HepG2 (cell line): ENCODE measurements at places on chromosomes 5 and 9. TPM values are rescaled to one million over a fixed set of nuclear protein-coding genes. Genes with fewer than 3 reads are reported as not detected.

Gene DMRTA1
- 0.05 and 0.16 TPM in 2 replicates for polyA plus RNA-seq

Gene ZBTB26
- polyA plus RNA-seq, result 7.6 and 8.6 TPM in 2 replicates

Gene PCA3
- not detected in 2 replicates for polyA plus RNA-seq

Gene C8G
- 12.8 and 18.3 TPM in 2 replicates for polyA plus RNA-seq

Gene KLHL3
- 0.08 and 0.10 TPM in 2 replicates for polyA plus RNA-seq

Gene SERF1A
- 1.4 and 1.7 TPM in 2 replicates for polyA plus RNA-seq

Gene CA9
- polyA plus RNA-seq, result 118 and 152 TPM in 2 replicates

Gene BNC2
- not detected in 2 replicates for polyA plus RNA-seq

Gene STK32A
- not detected in 2 replicates for polyA plus RNA-seq

Gene PCDHGB3
- polyA plus RNA-seq, result 0.44 and 0.67 TPM in 2 replicates

Gene WDR31
- 1.6 and 1.7 TPM in 2 replicates for polyA plus RNA-seq

Gene C5orf24
- polyA plus RNA-seq, result 30.3 and 34.6 TPM in 2 replicates

Gene PCDHGA4
- 0.39 and 0.49 TPM in 2 replicates for polyA plus RNA-seq

DNA sequence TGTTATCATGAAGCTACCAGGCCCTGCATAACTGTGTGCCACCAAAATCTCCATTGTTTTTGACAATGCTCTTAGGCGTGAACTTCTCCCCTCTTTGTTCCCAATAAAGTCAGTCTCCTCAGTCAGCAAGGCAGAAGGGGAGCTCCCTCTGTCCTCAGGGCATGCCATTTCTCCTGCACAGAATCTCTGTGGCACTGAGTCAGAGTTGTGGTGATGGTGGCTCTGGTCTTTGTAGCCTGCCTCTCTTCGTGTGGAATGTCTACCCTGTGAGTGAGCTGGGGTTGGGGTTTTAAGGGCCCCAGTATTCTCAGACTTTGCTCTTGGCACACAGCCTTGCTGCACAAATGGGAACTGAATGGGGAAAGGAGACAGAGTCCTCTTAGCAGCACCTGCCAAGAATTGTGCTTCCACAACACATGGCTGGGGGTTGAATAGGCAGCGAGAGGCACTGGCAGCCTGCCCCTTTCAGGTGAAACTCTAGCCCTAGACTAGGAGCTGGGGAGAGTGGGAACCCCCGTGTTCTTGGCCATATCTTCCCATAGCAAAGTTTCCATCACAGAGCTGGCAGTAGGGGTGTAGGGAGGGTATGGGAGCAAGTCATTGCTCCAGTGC, 146.6 kb downstream of the SH3GL2 start:
- no peak for DNase-seq

DNA sequence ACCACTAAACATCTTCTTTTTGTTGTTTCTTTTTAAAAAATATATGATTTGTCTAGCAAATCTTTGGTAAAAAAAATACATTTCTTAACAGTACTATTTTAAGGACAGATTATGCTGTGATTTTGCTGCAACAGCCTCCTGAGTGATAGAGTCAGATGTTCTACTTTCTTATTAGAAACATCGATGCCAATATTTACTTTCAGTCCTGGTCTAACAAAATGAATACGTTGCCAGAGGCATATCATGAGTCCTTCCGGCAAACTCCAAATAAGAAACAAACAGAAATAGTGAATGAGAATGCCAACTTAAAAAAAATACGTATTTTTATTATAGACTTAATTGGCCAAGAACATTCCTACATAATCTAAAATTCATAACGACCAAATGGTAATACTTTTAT, 371.5 kb downstream of the ADGRV1 start:
- no peak for DNase-seq

GRCh38 chr9:14563902-14564624, 129.2 kb downstream of the ZDHHC21 start:
- peak; percentile 33 for DNase-seq

- no peak for DNase-seq
Measured at GRCh38 chr5:8057769-8058168, 188.8 kb downstream of the MTRR start.

- DNase-seq, result no peak
Measured at GRCh38 chr5:1048162-1048721, 39.6 kb downstream of the NKD2 start.

- no peak for DNase-seq
Measured at GRCh38 chr9:24844217-24844616, 298.5 kb upstream of the IZUMO3 start.

DNA sequence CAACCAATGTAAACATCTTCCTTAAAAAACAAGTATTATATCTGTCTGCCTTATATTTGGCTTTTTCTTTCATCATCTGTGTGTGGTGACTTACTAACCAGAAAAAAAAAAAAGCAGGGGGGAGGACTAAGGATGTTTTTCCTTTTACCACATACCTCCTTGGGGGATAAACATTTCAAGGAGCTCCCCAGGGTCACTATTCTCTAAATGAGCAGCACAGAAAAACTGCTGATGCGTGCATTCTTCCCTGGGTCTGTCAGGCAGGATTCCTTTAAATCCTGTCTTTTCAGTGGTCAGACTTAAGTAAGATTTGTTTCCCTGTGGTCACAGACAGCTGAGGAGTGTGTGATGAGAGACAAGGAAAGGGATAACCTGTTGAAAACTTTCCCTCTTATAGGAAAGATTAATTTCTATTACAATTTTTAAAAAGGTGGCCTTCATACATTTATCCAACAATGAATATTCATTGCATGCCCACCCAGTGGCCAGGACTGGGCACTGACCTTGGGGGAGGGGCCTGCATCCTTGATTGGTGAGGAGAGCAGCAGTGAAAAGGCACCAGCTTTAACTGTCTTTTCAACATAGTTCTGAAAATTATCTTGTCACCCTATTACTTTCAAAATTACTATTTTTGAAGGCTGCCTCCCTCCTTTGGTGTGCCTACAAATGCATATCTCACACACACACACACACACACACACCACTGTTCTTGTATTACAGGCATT, 123.1 kb downstream of the TLE4 start:
- DNase-seq, result no peak

DNA sequence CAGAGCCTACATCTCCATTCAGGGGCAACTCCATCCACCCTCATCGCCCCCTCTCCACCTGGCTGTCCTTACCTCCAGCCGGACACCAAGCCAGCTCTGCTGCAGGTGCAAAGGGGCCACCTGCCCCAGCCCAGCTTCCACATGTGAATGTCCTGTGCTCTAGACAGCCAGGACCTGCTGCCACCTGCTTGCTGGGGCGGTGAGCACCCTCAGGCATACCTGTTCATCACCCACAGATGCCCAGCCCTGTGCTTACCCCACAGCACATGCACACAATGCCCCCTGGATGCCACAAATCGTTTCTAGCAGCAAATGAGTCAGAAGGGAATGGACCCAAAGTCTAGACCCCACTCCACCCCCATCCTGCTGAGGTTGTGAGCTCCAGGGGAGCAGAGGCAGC, 13.3 kb upstream of the NKD2 start:
- no peak for DNase-seq

DNA sequence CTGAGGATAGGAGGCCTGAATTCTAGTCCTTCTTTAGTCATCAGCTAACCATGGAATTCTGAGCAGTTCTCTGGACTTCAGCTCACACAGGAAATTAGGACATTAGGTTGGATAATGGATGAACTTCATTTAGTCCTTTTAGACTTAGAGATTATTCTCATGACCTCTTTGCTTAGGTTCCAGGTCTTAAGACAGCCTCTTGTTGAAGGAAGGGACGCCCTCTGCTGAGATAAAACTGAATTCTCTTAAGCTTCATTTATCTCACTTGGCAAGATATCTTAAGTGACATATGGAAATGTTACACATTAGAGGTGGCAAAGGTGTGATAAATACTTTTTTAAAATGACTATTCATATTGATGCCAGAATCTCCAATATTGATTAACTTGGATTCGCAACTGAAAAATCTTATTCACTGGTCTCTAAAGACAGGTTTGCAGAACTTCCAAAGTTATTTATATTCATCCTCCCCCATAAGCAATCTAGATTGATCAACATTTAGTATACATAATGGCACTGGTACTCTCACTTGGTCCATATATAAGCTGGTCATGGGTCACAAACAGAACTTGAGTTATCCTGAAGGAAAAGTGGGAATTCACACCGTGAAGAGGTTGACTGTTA, 16.9 kb upstream of the ZNF366 start:
- peak; percentile 25 for DNase-seq

DNA sequence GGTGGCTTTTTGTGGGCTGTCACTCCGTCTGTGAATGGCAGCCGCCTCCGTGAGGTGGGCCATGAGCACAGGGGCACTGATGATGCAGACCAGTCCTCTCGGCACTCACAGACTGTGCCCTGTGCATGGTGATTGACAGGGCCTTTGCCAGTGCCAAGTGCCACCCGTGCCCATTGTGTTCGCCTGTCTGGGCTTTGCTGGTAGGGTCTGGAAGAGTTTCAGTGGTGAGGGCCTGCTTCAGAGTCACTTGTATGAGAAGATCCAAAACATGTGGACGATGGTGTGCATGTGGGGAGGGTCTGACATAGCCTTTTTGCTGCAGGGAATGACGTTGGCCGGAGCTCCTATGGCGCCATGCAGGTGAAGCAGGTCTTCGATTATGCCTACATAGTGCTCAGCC, 34.9 kb downstream of the TENT4A start:
- DNase-seq, result no peak

- DNase-seq, result peak; percentile 90
Measured at GRCh38 chr9:6645355-6646292, at the start of gene GLDC. Gene GLDC, minus strand, starts transcription at chr9:6645729. Its CDS starts 230 bp downstream, at chr9:6645499.

DNA sequence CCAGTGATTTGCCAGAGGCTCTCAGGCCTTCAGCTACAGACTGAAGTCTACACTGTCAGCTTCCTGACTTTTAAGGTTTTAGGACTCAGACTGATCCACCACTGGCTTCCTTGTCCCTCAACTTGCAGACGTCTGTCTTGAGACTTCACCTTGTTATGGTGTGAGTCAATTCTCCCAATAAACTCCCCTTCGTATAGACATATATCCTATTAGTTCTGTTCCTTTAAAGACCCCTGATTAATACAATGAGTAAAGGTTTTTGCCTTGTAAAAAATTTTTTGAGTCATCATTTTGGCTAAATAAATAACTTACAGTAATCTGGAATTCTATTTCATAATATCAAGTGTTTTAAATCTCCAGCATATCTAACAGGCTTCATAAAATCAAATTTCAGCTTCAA, 956.3 kb upstream of the CDH6 start:
- DNase-seq, result no peak

GRCh38 chr5:178826216-178826615, 33.5 kb upstream of the ZNF354B start:
- DNase-seq, result no peak

- DNase-seq, result no peak
Measured at GRCh38 chr5:103638979-103639378, 76.4 kb upstream of the NUDT12 start.

DNA sequence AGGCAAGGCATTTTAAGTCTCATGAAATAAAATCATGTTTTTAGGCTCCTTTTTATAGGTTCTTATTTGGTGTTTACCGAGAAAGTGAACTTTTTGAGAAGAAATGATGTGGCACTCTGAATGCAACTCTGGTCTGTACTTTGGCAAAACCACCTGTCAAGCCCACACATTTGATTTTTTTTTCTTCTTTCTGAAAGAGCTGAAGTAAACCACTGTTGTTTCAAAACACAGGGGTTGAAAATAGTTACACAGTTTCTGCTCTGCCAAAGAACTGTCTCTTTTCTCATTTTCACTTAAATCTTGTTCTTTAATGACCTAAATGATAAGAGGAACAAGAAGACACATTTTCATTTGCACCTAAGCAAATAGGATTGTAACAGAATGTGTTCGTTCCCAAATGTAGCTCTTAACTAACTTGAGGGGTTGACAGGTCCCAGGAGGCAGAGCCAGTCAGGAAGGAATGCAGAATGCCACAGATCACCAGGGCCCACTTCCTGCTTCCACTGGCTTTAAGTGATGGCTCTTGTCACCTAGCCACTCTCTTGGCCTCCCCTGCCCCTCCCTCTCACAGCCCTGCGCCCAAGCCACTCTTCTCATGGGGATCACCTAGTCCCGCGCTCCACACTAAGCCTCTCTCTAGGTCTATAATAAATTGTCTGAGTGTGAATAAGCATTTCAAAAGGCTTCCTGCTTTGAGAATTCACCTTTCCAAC, 47.3 kb downstream of the MED27 start:
- no peak for DNase-seq

- DNase-seq, result no peak
Measured at GRCh38 chr9:29039258-29039657, 1466.0 kb upstream of the C9orf72 start.
